T-helper 2 cell (primary cell): ENCODE measurements at places on chromosomes 2 and 18.

DNA sequence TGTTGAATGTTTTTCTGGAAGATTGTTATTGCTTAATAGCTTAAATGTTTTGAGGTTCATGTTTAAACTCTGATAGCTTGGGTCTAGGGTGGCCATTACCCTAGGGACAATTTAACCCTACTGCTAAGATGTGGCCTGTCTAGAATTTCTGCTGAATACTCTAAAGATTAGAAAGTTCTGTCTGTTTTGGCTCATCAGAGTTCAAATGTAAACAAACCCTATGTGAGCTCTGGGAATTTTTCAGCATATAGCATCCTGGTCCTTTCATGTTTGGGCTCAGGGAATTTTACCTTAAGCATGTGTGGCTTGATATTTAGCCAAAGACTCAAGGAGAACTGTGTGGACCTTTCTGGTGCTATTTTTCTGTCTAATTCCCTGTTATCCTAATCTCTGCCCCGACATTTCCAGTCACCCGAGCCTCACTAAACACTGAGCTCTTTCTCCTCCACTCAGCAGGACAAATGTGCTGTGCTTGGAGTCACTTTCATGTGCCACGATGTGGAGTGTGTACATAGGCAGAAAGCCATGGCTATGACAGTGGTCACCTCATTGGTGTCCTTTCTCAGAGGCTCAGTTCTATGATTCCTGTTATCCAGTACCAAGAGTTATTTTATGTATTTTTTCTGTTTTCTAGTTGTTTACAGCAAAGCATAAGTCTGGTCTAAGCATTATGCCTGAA is 492.5 kb upstream of the SPHKAP start:
- DNase-seq: no peak

GRCh38 chr2:175840256-175840655 is 161.8 kb downstream of the LNPK start:
- no peak for DNase-seq

GRCh38 chr2:72036173-72036545 is 111.5 kb downstream of the CYP26B1 start:
- DNase-seq: no peak

- no peak for DNase-seq
Observed at GRCh38 chr18:25451077-25451658, 99.2 kb upstream of the ZNF521 start.

DNA sequence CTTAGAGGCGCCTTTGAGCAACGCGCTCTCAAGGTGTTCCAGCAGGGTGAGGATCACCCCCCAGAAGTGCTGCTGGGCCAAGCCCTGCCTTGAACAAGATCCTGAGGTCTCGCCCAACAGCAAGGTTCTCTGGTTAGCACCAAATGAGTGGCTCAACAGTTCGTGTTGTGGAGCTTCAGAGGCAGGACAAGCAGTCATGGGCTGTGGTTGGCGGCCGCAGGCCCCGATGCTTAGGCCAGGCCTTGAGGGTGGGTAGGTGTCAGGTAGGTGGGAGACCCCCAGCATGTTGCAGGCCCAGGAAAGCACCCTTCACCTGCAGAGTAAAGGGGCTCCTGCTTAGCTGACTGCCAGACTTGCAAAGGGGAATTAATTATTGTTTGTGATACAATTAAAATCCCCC is 70.2 kb upstream of the FOSL2 start:
- no peak for DNase-seq

GRCh38 chr2:233528182-233528581 is 38.4 kb downstream of the USP40 start:
- DNase-seq: no peak

GRCh38 chr18:8536231-8536630 is 73.0 kb upstream of the RAB12 start:
- DNase-seq: no peak

GRCh38 chr2:10525573-10526265 is 77.6 kb upstream of the ODC1 start:
- DNase-seq: no peak

DNA sequence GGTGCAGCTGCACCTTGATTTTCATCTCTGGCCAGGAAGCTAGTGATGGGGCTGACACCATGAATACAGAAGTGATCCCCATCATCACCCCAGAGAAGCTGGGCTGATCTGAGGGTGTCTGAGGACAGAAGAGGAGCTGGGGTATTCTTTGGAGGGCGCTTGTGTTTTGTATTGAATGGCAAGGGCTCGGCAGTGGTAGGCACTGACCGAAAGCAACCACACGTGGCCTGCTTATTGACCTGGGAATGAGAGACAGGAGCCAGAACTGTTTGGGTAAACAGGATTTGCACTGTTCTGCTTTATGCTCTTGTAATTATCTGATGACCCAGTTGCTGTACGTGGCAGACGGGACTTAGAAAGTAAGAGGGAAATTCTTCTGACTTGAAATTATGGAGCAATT is 62.6 kb upstream of the RPL31 start:
- DNase-seq: no peak

DNA sequence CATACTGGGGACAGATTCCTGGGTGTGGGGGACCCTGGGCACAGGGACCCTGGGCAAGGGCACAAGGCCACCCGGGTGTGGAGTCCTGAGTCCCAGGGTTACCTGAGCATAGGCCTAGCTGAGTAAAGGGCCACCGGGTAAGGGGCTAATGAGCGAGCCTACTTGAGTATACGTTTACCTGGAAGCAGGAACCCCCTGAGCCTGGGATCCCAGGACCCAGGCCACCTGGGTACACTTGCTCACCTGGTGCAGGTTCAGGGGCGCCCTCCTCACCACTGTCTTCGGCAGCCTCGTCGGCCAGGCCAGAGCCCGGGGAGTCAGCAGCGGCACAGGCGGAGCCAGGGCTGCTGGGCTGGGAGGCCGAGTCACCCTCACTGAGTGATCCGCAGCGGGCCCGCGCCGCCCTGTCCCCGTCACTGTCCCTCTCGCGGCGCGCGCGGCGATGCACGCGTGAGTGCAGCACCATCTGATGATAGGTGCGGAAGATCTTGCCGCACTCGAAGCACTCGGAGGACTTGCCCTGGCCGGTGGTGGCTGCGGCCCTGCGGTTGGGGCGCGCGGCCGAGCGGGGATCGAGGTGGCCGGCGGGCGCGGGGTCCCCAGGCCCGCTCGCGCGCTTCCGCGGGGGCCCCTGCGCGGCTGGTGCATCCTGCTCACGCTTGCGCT is 53.9 kb downstream of the ZNF516 start:
- DNase-seq: no peak

GRCh38 chr18:24482821-24483220 is 22.4 kb downstream of the HRH4 start:
- DNase-seq: no peak

DNA sequence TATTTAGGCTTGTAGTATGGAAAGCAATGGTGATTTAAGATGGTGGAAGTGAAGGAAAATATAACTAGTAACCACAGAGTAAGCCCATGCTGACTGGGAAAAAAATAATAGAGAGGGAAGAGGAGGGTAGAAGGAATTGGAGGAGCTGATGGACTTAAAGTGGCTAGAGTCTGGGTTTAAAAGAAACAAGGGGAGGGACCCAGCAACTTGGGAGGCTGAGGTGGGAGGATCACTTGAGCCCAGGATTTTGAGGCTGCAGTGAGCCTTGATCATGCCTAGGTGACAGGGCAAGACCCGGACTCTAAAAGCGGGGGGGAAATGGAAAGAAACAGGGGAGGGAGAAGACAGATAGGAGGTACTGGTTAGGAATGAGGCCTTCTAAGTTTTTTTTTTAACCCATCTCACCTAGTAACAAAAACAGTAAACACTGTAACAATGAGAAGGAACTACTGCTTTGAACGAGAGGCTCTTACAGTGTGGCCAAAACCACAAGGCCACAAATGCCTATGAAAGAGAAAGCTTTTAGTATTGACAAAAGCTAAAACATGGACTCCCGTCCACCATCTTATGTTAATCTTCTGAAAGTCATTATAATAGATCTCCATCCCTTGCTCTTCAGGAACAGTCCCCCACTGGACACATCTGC is 26.6 kb downstream of the METTL8 start:
- DNase-seq: no peak

- DNase-seq: no peak
Observed at GRCh38 chr2:152925547-152926448, 207.4 kb downstream of the ARL6IP6 start.

DNA sequence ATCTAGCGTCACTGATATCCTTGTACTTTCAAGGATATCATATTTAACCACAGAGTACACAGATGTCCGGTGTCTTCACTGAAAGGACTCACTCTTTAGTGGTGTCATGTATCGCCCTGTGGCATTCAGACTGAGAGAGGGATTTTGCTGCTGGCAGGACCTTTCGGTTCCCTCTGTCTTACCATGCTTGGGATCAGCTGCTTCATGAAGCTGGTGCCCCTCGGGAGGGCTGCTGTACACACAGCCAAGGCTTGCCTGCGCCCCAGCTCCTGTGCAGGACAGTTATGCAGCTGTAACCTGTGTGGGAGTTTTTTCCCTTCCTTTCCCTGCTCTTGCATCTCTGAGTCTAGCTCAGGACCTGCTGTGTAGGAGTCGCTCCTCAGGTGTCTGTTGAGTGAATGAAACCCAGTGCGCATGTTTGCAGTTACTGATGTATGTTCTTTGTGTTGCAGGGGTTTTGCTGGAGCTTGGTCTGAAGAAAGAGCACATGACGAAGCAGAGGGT is 64.4 kb downstream of the GREB1 start:
- no peak for DNase-seq

- no peak for DNase-seq
Observed at GRCh38 chr2:174335988-174336500, 1.3 kb downstream of the SP9 start.

GRCh38 chr2:195494451-195494850 is 162.6 kb upstream of the SLC39A10 start:
- no peak for DNase-seq

GRCh38 chr18:31489311-31489710 is 8.7 kb upstream of the DSG2 start:
- no peak for DNase-seq

- no peak for DNase-seq
Observed at GRCh38 chr2:173159791-173160463, 84.3 kb downstream of the MAP3K20 start.

DNA sequence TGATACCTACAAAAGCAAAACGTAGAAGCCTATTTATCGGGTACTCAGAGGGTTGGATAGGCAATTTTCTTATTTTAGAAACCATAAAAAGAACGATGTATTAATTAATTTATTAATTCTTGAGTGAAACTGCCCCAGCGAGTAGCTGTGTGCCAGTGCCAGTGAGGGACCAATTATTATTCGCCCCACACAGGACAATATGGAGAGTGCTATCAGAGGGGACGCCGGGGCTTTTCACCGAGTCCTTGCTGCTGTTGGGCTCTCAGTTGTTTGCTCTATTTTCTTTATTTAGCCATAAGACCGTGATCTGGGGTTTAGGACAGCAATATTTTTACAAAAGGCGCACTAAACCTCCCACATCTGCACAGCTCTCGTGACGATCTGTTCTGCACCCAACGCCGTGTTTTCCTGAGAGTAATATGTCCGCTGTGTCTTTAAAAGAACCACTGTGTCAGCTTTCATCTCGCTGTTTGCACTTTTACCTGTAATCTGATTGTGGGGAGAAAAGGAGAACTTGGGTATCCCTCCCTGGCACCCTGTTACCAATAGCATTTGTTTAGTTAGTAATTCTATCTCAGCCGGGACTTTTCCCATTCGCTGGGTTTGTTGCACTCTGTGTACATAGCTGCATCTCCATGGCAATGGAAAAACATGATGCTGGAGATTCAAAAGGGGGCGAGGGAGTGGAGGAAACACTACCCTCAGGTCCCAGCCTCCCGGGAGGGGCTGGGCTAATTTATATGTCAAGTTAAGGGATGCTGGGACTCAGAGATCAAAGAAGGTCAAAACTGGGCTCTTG is 30.1 kb upstream of the ZNF516 start:
- DNase-seq: no peak

GRCh38 chr2:231932711-231932970 is 6.4 kb upstream of the NPPC start:
- no peak for DNase-seq

DNA sequence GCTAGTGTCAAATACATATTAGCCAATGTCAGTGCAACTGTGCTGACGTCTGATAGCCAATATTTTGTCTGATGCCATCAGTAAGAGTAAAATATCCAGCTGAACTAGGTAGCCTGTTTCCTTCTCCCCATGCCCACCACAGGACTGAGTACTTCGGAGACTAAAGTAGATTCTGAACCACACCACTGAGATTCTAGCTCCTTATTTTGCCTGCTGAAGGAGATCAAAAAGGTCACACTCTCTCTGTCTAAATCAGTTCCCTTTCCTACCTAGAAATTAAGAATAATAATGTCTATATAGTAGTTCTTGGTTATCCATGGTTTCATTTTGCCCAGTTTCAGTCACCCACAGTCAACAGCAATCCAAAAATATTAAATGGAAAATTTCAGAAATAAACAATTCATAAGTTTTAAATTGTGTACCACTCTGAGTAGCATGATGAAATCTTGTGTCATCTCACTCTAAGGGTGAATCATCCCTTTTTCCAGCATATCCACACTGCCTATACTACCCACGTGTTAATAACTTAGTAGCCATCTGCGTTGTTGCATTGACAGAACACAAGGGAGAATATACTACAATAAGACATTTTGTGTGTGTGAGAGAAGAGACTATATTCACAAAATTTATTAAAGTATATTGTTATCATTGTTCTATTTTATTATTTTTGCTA is 1043.3 kb upstream of the PIK3C3 start:
- DNase-seq: no peak

DNA sequence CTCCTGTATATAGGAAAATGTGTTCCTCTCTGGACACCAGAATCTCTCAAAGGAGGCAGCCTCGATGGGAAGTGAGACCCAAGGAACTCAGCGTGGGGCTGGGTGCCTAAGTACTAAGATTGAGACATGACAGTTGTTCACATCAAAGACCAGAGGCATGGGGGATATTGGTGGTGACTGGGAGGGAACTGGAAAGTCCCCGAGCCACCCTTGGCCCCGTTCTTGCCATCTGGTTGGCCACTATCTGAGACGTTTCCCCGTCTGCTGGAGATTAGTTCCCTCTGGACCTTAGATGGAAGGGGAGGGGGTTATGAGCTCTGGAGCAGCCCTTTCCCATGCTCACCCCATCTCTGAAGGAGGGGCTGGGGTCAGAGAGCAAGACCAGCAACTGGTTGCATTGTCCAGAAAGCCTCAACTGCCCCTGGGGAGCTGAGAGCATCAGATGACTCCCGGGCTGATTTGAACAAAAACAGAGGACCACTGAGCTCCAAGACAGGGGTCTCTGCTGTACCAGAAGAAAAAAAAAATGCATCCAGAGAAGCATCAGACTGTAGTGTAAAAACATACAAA is 11.8 kb downstream of the FBLN7 start:
- no peak for DNase-seq
